Osteoblast (primary cell): ENCODE measurements at places on chromosomes 1 and 21. TPM values are rescaled to one million over a fixed set of nuclear protein-coding genes. Genes with fewer than 3 reads are reported as not detected.

SYNC gene
- 129 and 139 TPM in 2 replicates for total RNA-seq

CTSS gene
- 10.9 and 16.3 TPM in 2 replicates for total RNA-seq

GRCh38 chr1:59595774-59596173 is 219.0 kb upstream of the HOOK1 start:
- no peaks in the 10 kb centered on the region for H3K36me3 ChIP-seq
- H3K4me1 ChIP-seq: peaks cover 12% of the 10 kb centered on the region
- no peaks in the 10 kb centered on the region for H3K27me3 ChIP-seq
- no peak overlapping the region for H3K4me3 ChIP-seq
- H3K27ac ChIP-seq: peak overlapping the region; percentile 38

DNA sequence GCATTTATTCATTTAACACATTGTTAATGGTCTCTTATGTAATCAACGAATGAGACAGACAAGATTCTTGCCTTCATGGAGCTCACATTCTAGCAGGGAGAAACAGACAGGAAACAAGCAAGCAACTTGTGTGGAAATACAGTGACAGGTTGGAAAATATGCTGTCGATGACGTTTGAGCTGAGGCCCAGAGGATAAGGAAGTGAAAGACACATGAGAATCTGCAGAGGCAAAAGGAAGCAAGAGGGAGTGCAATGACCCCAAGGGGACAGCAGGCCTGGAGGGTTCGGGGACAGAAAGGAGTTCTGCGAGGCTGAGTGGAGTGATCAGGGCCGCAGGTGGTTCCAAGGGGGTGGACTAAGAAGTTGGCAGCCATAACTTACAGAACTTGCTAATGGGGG is 60.6 kb upstream of the AKT3 start:
- H3K4me3 ChIP-seq: no peak overlapping the region
- DNase-seq: no peak
- no peaks in the 10 kb centered on the region for H3K36me3 ChIP-seq
- no peaks in the 10 kb centered on the region for H3K27me3 ChIP-seq

DNA sequence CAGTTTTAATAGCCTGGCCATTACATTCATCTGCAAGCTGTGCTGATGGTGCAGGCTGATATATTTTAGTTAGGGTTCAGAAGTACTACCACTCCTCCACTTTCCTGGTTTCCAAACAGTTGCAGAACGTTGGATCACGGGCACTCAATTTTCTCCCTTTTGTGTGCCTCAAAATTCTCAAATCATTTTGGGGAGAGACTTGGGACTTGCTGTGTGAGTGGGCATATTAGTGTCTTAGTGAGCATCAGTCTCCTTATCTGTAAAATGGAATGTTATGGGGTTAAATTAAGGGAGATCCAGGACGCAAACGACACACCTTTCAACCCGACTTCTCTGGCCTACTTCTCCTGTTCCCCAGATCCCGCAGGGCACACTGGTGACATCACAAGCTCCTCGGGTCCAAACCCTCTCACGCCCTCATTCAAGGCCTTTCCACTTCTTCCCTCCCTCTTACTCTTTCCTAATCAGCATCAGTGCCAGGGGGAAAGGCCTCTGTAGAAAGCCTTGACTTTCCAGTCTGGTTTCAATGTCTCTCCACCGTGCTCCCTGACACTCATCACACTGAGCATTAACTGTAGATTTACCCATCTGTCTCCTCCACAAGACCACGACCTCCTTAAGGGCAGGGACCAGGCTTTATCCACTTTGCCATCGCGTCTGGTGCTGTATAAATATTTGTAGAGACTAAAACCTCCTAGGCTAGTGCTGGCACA is 1.2 kb downstream of the PIGP start:
- H3K4me1 ChIP-seq: peaks cover 18% of the 10 kb centered on the region
- no peaks in the 10 kb centered on the region for H3K27me3 ChIP-seq
- peak overlapping the region; percentile 99 for H3K27ac ChIP-seq
- H3K4me3 ChIP-seq: peak overlapping the region; percentile 92
- H3K36me3 ChIP-seq: peaks cover 10% of the 10 kb centered on the region

GRCh38 chr1:35143737-35144508 is 49.0 kb downstream of the SFPQ start:
- DNase-seq: no peak
- H3K27ac ChIP-seq: no peak overlapping the region
- no peaks in the 10 kb centered on the region for H3K27me3 ChIP-seq
- no peaks in the 10 kb centered on the region for H3K4me1 ChIP-seq

- H3K36me3 ChIP-seq: peaks cover 38% of the 10 kb centered on the region
- H3K4me1 ChIP-seq: peaks cover 60% of the 10 kb centered on the region
- no peak for DNase-seq
- H3K27me3 ChIP-seq: no peaks in the 10 kb centered on the region
- H3K4me3 ChIP-seq: no peak overlapping the region
Observed at GRCh38 chr21:34805157-34805556, 136.4 kb downstream of the CLIC6 start.

GRCh38 chr1:160829766-160830165 is 32.9 kb downstream of the CD244 start:
- H3K27ac ChIP-seq: no peak overlapping the region
- DNase-seq: no peak
- no peaks in the 10 kb centered on the region for H3K27me3 ChIP-seq
- no peaks in the 10 kb centered on the region for H3K36me3 ChIP-seq
- no peaks in the 10 kb centered on the region for H3K4me1 ChIP-seq
